Neural crest cell (in vitro differentiated cells): ENCODE measurements at places on chromosomes 2 and 18.

DNA sequence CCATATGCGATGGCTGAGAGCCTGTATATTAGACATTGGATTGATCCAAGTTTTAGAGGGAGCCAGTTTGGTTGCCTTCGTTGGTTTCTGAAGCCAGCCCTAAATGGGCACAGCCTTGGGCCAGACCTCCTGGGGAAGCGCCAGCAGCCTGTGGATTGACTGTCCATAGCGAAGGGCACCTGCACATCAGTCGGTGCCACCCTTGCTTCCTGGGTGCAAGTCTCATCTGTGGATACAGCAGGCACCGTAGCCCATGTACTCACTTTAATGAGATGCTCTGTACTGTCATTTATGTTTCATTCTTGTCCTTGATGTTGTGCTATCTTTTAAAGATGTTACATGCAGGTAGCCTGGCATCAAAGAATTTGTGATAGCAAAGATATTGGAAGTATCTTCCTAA lies 536.4 kb upstream of the NRP2 start:
- DNase-seq = no peak

DNA sequence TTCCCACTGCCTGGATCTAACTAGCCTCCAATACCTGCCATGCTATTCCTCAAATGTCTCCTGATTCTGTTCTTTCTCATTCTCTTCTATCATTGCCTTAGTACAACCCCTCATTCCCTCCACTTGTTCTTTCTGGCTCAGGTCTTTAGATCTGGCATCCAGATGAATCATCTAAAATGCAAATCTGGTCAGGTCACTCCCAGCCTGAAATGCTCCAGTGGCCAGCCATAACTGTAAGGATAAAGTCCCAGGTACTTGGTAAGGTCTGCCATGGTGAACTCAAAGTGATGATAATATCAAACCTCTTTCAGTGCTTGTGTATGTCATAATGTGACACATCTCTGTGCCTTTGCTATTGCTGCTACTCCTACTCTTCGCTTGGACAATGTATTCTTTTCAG lies 2.9 kb upstream of the SNRNP27 start:
- DNase-seq = no peak

- no peak for DNase-seq
These were observed 13.1 kb downstream of the CTLA4 start for GRCh38 chr2:203880557-203881125.

- no peak for DNase-seq
These were observed 21.3 kb downstream of the APCDD1 start for GRCh38 chr18:10475654-10476291.

DNA sequence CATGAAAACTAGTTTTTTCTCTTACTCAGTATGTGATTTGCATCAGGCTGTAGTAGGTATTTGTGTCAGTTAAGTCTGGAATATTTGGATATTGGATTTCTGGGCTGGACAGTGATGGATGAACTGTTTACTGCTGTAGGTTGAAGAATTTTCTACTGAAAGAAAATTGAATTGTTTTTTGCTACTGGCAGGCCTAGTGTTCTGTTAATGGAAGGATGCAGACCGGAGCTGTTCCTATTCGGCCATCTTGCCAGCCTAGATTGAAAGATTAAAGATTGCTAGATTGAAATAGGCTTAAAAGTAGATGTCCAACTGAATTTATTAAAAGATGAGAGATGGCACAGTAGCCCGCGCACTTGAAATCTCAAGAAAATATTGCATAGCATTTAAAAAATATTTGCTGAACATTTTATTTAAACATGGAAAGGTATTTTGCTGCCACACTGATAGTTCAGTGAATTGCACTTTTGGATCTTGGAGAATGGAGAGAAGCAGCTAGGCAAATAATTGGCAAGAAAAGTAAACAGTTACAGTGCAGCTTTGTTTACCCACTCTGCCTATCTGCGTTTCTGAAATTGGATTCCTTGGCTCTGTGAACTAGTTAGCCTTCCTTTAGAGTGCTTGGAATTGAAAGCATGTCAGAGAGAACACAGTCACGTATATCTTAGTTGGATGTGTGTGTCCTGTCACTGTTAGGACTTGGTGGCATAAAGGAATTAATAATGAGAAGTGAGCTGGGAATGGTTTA lies 54.1 kb downstream of the EPB41L5 start:
- no peak for DNase-seq

DNA sequence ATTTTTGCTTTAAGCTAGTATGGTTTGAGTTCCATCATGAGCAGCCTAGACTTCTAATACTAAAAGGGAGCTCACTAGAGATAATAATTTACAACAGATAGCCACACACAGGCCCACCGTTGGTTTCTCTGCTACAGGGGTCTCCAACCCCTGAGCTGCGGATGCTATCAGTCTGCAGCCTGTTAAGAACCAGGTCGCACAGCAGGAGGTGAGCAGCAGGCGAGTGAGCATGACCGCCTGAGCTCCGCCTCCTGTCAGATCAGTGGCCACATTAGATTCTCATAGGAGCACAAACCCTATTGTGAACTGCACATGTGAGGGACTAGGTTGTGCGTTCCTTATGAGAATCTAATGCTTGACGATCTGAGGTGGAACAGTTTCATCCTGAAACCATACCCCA lies 150.6 kb downstream of the HRH4 start:
- no peak for DNase-seq

- DNase-seq = peak; percentile 48
These were observed 349.0 kb upstream of the PKDCC start for GRCh38 chr2:41698678-41699422.

DNA sequence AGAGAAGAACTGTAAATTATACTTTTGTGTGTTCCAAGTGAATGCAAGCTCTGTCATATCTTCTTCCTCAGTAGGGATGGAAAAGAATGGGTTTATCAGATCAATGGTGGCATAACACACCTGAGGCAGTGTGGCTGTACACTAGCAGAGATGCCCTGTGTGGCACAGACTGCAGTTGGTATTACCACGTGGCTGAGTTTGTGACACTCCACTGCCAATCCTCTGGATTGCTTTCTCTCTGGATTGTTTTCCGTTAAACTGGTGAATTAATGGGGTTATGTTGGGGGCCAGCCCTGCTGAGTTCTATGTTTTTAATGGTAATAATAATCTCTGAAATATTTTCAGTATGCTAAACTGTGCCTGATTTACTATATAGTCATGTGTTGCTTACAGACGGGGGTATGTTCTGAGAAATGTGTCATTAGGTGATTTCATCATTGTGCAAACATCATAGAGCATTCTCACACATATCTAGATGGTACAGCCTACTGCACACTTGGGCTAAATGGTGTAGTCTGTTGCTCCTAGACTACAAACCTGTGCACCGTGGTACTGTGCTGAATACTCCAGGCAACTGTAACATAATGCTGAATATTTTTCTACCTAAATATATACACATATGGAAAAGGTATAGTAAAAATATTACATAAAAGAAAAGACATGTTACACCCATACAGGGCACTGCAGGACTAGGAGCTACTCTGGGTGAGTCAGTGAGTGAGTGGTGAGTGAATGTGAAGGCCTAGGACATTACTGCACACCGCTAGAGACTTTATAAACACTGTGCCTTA lies 84.7 kb upstream of the ST6GAL2 start:
- no peak for DNase-seq

DNA sequence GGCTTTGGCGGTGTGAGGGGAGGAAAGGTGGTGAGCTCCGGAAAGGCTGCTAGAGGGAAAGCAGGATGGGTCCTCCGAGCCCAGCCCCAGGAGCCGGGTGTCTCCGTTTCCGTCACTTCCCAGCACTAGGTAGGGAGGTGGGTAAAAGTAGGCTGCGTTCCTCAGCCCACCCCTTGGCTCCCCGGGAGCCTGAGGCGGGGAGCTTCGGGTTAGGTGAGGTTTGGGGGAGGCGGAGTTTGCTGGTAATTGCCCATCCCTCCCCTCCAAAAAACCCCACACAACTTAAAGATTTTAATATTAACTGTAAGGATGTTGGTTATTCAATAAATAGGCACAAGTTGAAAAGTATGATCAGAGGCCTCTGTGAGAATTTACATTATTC lies 552 bp upstream of the ATF2 start:
- DNase-seq = no peak
